HS-5 (cell line): ENCODE measurements at places on chromosomes 12 and 14.

GRCh38 chr12:49428793-49429192 lies 61.5 kb downstream of the SPATS2 start:
- DNase-seq, result peak; percentile 16

GRCh38 chr12:91984556-91984955 lies 161.1 kb downstream of the BTG1 start:
- no peak for DNase-seq

DNA sequence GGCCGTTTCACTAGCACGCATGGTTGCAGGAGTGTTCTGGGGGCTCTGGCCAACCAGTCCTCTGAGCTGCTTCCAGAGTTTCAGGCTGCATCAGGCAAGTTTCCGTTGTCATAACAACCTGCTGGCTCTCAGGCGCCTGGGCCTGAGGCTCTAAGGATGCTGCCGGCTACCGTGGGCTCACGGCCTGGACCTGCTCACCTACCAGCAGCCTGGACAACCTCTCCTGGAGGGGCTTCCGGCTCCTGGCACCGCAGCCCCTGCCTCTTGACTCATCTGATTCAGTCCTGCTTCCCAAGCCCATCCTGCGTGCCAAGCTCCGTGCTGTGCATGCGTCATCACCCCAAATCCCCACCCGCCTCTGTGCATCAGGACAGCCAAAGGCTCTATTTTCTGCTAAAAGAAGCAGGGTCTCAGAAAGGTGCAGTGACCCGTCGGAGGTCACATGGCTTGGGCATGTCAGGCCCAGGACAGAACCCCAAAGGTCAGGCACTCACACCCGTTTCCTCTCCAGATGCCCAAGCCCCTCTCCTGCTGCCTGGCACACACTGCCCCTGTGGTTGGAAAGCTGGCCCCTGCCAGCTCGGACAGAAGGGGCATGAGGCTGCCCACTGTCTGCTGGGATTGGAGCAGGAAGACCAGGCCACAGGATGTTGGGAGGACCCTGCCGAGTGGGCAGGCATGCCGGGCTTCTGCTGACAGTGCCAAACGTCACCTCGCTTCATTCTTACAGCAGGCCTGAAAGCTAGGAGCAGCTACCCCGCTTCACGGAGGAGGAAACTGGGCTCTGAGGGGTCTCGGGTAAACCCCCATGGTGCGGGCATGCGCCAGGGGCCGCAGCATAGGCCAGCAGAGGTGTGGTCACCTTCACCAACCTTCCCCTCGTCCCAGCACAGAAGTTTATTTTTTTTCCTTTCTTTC lies 5.7 kb downstream of the BEGAIN start:
- no peak for DNase-seq

- no peak for DNase-seq
These were observed 29.9 kb downstream of the ANO4 start for GRCh38 chr12:100824476-100824875.

- DNase-seq, result no peak
These were observed 6.6 kb downstream of the MAX start for GRCh38 chr14:65095633-65096205.

- DNase-seq, result no peak
These were observed 46.9 kb upstream of the CNTN1 start for GRCh38 chr12:40645361-40645760.

GRCh38 chr12:108180255-108181094 lies 51.4 kb downstream of the WSCD2 start:
- DNase-seq, result no peak

DNA sequence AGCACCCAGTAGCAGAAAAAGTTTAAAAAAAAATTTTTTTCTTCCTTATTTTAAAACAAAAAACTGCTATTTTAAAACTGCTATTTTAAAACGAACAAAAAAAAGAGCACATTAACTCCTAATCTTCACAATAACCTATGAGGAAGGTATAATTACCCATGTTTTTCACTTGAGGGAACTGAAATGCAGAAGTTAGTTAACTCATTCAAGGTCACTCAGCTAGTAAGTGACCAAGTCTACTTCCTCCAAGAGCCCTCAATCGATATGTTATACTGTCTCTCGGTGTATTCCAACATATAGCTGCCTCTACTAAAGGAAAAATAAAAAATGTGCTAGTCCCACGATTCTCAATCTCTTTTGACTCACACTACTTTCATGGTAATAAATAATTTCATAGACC lies 7.8 kb downstream of the RPAP3 start:
- DNase-seq, result no peak

- no peak for DNase-seq
These were observed 25.7 kb downstream of the KLRK1 start for GRCh38 chr12:10363914-10364814.

DNA sequence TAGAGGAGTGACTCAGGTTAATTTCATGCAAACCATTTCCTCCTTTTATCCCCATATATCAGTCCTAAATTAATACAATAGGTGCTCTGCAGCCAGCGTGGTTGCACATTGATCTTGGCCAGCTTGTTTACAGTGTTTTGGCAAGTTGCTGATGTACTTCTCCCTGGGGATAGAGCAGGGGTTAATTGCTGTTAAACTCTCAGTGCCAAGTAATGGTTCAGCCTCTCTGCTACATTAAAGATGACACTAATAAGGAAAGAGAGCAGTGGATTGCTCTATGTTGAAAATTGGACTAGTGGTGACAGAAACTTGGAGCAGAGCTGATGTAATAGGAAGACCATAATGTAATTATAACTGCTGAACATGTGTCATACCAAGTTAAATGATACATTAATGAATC lies 717.5 kb downstream of the RERGL start:
- DNase-seq, result peak; percentile 28

GRCh38 chr12:77861317-77861716 lies 30.6 kb downstream of the NAV3 start:
- DNase-seq, result no peak

GRCh38 chr14:67357186-67357968 lies 2.2 kb downstream of the ATP6V1D start:
- no peak for DNase-seq

DNA sequence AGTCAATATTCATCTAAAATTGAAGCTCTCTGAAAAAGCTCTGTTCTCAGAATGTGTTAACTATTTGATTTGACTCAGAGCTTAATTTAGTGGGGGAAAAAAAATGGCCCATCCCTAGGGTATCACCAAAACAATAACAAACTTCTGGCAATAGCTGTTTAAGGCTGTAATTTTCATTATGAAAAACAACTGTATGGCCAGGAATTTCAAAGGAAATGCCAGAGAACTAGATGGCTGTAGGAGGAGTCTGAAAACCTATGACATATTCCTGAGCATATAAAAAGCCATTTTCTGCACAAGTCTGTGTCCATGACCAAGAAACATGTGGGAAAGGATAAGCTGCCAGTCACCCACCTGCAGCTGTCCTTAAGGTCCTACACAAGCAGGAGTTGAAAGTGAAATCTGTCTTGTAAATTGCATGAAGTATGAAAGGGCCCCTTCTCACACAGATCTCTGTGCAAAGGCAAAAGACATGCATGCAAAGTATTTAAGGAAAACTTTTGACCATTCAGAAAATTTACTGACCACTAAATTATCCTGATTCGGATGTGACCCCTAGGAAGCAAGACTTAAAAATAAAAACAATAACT lies 299.1 kb downstream of the BTG1 start:
- DNase-seq, result no peak

DNA sequence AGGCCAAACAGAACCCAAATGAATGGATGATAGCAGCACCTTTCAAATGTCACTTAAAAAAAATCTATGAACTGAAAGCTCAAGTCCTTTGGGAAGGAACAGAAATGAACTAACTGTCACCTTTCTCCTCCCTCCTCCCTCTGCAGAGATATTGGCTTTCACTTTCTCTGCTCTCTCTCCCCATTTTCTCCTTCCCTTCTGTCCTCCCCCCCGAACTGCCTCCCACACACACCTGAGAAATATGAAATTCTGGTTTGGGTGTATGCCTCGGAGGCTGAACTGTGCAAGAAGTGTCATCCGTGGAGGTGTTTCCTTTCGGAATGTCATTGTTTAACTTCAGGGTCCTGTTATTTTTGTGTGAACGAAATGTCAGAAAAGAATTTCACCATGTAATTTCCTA lies 87.8 kb downstream of the NEDD1 start:
- no peak for DNase-seq

DNA sequence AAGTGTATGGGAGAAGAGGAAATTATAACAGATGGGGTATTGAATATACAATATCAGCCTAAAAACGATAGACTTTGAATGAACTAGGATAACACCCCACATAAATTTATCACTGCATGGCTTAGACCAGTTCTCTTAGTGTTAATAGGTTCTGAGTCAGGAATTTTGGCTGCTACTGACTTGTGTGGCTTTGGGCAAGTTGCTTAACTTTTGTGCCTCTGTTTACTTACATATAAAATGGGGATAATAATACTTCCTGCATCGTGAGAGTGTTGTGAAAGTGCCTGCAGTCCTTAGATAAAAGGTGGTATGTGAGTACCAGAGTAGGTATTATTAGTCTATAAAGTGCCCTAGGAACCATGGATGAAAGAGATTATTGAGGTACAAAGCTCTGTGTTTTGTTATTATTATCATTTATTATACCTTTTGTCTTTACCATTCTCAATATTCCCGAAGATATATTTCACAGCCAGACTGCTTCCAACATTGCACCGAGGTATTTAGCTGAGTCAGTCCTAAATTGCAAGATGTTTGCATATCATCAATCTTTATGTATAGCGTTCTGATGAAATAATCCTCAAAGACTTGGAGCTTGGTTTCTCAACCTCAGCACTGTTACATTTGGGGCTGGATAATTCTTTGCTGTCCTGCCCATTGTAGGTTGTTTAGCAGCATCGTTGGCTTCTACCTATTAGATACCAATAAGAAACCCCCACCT lies 2.3 kb upstream of the PAWR start:
- no peak for DNase-seq

- no peak for DNase-seq
These were observed 8.4 kb downstream of the RAPGEF3 start for GRCh38 chr12:47750229-47750798.

DNA sequence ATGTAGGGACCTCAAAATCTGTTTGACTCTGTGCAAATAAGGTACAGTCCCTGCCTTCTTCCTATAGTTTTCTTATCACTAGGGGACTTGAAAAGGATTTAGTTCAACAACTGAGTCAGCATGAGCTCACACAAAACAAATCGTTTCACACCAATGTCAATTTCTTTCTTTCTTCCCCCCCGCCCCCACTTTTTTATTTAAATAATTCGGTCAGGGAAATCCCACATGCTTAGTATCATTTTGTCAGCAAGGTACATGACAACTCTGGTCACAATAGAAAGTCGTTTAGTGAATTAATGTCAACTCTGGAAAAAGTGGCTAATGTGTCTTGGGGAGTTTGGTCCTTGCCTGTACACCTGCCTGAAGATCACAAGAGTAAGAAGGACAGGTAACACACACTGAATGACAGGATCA lies 232.2 kb upstream of the PLEKHG7 start:
- no peak for DNase-seq

DNA sequence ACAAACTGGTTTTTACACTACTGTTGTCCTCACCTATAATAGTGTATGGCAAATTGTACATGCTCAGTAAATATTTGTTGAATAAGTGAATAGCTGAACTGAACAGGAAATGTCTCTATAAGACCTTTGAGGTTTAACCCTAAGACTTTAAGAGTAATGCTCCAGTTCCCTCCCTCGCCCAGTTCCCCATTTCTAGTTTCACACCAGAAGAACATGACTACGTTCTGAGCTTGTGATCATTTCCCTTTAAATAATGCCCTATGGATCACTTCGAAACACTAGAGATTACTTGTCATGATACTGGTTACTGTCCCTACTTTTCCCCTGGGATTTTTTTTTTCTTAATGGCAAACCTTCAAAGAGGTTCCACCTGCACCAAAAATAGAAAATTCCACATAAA lies 69.3 kb downstream of the PRKD1 start:
- no peak for DNase-seq

- peak; percentile 15 for DNase-seq
These were observed 20.3 kb upstream of the SYCP3 start for GRCh38 chr12:101759396-101760047.

DNA sequence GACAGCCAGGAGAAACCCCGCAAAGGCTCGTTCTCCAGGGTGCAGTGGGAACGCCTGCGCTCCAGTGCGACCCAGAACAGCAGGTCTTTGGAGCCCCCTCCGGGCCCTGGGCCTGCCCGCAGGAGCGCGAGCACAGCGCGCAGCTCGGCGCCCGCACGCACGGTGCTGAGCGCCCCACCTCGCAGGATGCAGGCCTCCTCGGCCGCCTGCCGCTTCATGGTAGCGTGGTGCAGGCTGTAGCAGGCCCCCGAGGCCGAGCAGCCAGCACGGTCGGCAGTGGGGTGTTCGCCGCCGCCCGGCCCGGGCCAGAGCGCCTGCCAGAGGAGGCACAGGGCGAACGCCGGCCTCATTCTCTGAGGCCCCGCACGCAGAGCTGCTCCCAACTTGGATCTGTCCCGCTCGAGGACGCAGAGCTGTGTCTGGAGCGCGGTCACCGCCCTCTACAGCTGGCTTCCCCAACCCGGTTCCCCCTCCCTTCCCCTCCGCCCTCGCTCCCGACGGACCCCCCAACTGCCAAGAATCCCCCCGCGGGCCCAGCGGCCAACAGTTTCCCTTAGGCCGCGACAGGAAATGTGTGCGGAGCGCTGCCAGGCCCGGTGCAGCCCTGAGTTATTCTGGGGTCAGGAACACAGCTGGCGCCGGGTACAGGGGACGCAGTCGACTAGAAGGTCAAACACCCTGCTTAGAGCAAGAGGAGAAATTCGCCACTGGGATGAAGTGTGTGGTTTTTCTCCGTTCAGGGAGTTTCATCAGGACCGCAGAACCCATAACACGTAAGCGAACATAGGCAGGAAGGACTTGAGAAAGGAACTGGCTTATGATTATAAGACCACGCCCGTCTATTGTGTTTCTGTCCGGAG lies at the start of gene CLEC14A:
Gene CLEC14A (minus strand): TSS at position 421 of the 860 bp plus-strand sequence. CDS start 71 bp downstream, at position 350.
- no peak for DNase-seq

DNA sequence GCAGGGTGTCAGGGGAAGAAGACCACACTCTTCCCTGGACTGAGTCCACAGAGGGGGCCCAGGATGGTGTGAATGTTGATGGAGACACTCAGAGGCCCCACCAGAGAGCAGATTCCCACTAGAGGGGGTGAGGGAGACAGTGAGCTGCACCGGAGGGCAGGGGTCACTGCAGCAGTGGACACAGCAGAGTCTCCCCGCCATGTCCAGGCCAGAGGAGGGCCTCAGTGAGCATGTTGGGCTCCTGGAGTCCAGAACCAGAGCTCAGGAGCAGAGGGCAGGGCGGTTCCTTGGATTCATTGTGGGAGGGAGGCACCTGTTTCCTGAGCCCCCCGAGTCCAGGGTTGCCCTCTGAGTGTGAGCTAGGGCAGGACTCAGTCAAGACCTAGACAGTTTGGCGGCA lies 1.8 kb upstream of the KRT82 start:
- no peak for DNase-seq
